ENCODE measurements at places on chromosomes 5 and 9.

- DNase-seq = no peak
Observed at GRCh38 chr5:124739634-124740025, 6.8 kb downstream of the ZNF608 start.

- DNase-seq = no peak
Observed at GRCh38 chr9:93713716-93714115, 137.3 kb downstream of the PHF2 start.

DNA sequence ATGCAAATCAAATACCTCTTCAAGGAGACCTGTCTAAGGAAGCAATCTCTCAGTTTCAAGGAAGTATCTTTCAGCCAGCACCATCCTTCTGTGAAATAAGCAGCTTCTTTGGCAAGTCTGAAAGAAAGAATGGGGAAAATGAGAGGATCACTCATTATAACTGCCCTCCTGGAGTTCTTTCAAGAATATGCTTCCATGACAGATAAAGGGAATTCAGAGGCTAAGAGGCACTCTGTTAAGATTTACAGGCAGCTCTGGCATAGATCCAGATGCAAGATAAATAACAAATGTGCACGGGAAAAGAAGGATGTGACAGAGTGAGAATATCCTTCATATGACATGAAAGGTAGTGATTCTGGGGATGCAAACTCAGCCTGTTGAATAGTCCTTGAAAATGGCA, 348.2 kb upstream of the CCNG1 start:
- no peak for DNase-seq

DNA sequence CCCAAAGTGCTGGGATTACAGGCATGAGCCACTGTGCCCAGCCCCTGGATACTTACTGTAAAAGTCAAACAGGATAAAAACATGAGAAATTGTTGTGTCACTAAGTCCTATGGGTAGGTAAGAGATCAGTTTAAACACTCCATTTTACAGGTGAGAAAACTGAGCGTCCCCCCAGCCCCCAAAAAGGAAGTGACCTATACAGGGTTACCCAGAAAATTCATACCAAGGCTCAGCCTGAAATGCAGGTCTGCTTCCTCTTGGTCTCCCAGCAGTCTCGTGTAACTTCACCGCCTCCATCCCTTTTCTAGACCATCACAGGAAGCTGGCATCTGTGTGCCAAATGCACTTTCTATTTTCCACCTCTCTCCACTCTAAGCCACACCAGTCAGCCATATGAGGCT, 57.2 kb downstream of the TMOD1 start:
- no peak for DNase-seq

DNA sequence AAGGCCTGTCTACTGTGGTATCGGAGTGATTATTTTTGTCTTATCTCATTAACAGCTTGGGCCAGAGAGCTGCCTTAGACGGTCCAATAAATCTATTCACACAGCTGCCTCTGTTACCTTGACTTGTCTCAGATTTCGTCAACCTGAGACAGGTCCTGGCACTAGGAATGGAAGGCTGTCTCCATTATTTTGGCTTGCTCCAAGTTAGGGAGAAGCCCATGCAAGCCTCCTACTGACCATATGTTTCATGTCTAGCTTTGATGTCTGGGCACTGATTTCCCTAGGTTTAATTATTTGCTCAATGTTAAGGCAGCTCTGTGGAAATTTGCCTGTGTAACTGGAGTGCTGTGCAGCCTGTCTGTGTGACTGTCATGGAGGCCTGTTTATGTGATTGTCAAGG, 12.4 kb upstream of the RALGPS1 start:
- no peak for DNase-seq
